ENCODE measurements at places on chromosomes 12 and 14.

- DNase-seq: no peak
Observed at GRCh38 chr12:120265473-120266179, at the start of gene PXN. PXN (minus strand) TSS chr12:120265730; CDS start chr12:120265629, 101 bp downstream.

DNA sequence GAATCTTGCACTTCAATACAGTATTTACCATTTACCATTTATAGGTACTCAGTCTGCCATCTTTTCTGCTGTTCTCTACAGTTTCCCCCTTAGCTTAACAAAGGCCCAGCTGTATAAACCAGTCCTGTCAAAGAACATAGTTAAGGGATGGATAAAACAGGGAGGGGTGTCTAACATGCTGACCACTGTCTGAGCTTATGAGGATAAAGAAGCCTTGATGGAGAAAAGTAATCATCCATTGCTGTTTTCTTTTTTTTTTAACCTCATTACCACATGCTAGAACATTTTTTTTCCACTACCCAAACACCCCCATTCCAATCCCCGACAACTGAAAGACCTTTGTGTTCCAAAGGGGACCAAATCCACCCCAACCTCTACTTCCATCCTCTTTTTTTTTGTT is 39.9 kb downstream of the SOX5 start:
- DNase-seq: no peak

DNA sequence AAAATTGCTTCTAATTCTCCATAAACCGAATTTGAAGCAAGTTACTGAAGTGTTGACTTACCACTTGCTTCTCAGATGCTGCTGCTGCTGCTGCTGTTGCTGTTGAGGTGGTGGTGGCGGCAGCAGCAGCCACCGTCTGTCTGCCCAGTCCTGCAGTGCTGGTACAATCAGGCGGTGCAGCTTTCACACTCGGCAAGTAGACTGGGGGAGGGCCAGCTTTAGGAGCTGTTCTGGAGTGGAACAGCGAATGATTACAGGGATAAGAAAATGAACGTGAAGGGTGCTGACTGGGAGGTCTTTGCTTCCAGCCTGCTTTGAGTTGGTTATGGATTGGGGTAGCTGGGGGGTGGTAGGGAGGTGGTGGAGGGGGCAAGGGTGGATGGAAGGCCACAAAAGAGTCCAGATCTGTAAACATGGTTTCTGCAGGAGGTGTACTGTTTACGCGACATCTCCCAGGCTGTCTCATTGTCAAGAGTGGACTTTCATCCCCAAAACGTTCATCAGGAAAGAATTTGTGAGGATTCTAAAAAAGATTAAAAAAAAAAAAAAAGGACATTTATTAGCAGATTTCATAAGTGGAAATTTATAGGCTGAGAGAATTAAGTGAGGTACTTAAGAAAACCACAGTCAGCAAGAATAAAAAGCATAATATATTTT is 38.8 kb downstream of the UBR7 start:
- no peak for DNase-seq

DNA sequence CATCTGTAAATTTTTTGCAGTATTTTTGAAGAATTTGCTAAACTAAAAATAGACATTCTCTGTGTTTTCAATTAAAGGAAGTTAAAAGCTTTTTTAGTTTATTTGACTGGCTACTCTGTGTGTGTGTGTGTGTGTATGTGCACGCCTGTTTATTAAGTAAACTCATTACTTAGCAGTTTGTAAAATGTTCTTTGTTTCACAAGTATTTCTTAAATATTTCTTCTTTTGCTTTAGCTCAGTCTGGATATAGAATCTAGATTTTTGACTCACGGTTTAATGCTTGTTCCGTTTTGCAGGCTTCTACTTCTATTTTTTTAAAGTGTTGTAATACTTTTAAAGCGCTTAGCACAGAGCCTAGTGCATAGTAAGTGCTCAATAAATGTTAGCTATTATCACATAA is 46.5 kb upstream of the KCNMB4 start:
- no peak for DNase-seq

GRCh38 chr14:60757567-60758002 is 23.0 kb downstream of the MNAT1 start:
- no peak for DNase-seq

- DNase-seq: no peak
Observed at GRCh38 chr14:54715239-54715638, 148.3 kb downstream of the SAMD4A start.

- no peak for DNase-seq
Observed at GRCh38 chr14:87148655-87149054, 844.3 kb downstream of the GALC start.

DNA sequence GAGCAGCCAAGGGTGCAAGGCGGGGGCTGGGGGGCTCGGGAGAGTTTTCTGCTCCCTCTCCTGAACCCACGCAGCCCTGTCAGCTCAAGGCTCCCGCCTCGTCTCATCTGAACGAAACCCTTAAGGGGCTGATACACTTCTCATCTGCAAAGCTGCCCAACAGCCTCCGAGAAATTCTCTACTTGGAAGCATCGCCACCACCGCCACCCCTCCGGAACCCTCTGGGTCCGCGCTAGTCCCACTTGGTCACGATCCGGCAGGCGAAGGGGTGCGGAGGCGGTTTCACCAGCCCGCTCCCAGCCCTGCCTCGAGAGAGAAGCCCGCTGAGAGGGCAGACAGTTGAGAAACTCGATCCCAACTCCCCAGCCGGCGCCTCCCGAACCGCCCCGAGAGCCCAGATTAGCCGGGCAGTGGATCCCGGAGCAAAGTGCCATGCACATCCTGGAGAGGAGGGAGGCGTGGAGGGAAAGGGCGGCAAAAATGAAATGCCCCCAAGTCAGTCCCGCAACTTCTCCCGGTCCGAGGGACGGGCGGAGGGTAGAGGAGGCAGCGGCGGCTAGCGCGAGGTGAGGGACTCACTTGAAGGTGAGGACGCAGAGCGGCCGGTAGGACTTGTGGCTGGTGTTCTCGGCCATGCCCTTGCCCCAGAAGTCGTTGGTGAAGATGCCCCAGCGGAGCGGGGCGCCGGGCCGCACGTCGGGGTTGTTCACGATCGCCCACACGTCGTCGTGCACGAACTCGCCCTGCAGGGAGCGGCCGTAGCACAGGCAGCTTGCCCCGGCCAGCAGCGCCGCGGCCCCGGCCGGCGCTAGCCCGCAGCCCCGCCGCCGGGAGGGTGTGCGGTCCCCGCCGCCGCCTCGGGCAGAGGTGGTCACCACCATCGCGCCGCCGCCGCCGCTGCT is 620 bp downstream of the TMTC1 start:
- peak; percentile 78 for DNase-seq

DNA sequence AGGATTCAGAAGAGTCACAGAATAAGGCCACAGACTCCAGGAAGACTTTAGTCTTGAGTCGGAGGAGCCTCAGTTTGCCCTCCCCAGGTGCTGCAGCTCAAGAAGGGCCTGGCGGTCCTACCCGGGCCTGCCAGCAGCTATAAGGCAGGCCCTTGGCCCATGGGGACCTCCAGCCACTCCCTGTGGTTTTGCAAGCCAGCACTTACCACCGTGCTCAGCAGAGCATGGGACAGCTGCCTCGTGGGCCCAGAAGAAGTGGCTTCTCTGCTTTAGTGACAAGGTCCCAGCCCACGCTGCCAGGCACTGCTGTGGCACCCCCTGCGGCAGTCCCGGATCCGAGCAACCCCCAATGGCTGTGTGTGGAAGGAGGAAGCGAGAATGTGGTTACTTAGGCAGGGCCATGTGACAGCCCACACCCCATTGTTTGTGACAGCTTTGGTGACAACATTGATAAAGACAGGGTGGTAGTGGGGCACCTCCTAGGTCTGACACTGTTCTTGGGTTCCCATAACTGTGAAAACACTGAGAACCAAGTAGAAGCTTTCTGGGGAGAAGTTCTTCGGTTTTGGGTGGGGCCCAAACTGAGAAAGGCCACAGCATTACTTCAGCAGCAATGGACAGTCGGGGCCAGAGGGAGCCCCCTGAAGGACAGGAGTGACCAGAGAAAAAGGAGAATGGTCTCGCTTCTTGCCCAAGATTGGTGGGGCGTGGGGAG is at the start of gene SELPLG:
SELPLG (minus strand) TSS at position 361 of the 715 bp plus-strand sequence. CDS start 9,587 bp downstream, outside the sequence.
- DNase-seq: no peak

- no peak for DNase-seq
Observed at GRCh38 chr12:46571608-46572007, 199.0 kb upstream of the SLC38A2 start.

DNA sequence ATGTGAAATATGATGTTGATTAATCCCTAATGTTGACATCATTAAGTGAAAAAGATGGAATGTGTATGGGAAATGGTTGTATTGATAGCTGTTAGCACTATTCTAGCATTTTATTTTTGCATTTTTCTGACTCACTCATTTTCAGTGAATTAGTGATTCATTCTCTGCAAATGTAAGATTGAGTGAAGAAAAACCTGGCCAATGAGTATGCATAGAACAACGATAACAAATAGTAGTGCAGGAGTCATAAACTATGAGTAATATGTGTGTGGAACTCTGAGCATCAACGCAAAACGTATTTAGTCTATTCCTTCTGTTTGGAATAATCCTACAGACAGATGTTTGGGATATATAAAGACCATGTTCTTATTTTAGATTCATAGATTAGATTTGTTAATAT is 76.3 kb upstream of the RTL1 start:
- no peak for DNase-seq

- no peak for DNase-seq
Observed at GRCh38 chr12:117686911-117687377, 281.8 kb downstream of the KSR2 start.

GRCh38 chr12:102735104-102735503 is 181.9 kb downstream of the PAH start:
- DNase-seq: no peak

DNA sequence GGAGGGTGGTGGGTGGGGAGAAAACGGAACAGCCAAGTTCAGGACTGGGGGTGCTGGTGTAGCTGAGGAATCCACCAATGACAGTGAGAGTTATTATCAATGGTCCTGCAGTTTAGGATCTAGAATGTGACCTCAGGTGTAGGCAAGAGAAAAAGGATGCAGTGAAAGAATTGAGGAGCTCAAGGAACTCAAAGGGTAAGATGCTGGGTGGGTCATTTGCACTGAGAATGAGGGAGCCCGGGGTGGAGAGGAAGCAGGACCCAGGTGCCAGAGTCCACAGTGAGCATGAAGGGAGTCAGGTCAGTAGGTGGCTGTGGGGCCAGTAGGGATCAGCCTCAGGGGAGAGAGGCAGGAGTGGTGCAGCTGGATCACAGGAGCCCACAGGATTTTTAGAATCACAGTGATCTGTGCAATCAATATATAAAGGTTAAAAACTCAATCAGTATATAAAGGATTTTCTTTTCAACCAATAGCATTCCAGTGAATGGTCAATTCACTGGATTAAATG is 3.2 kb upstream of the KRT7 start:
- no peak for DNase-seq

- no peak for DNase-seq
Observed at GRCh38 chr14:65943150-65943549, 530.6 kb downstream of the FUT8 start.

GRCh38 chr14:29743531-29743930 is 184.1 kb downstream of the PRKD1 start:
- DNase-seq: no peak

GRCh38 chr12:5328669-5329517 is 103.0 kb upstream of the NTF3 start:
- DNase-seq: no peak
